ENCODE measurements at places on chromosomes 1 and 21.

DNA sequence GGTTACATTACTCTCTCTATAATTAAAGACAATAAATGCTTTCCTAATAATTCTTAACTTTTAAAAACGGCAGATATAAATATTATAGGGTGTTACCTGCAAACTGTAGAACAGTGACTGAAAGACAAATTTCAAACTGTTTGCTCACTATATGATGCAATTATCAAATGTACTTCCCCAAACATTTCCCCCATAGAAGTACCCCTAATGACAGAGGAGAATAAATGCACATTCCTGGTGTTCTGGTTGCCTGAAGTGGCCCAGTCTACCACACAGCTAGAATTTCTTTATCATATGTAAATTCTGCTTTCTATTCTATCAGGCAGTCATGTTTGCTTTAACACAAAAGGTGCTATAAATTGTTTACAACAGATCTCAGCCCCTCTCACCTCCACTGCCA, 70.4 kb downstream of the VAV3 start:
- no peak for DNase-seq

DNA sequence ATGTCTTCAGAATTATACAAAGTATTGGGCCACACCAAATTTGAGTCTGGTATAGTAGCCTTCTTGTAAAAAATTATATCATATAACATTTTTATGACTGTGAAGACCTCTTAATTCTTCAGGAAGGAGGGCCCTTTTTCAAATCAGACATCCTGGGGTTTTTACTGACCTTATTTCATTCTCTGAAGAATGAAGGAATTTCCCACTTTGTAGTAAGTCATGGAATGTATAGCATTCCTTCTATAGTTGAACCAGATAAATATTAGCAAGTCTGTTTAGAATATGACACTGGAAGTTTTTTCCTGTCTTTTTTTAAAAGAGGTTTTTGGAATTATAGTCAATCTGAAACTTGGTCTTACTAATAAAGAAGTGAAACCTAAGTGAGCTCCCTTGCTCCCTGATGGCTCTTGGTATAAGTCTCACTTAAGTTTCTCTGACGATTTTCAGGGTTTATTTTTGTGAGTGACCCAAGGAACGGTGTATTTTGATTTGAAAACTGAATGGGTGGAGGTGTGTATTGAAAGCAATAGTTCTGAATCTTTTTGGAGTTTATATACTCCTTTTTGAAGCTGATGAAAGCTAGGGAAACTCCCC, 23.7 kb downstream of the SNX27 start:
- DNase-seq: no peak

- DNase-seq: no peak
These were observed 33.2 kb downstream of the RGS13 start for GRCh38 chr1:192669174-192669573.

DNA sequence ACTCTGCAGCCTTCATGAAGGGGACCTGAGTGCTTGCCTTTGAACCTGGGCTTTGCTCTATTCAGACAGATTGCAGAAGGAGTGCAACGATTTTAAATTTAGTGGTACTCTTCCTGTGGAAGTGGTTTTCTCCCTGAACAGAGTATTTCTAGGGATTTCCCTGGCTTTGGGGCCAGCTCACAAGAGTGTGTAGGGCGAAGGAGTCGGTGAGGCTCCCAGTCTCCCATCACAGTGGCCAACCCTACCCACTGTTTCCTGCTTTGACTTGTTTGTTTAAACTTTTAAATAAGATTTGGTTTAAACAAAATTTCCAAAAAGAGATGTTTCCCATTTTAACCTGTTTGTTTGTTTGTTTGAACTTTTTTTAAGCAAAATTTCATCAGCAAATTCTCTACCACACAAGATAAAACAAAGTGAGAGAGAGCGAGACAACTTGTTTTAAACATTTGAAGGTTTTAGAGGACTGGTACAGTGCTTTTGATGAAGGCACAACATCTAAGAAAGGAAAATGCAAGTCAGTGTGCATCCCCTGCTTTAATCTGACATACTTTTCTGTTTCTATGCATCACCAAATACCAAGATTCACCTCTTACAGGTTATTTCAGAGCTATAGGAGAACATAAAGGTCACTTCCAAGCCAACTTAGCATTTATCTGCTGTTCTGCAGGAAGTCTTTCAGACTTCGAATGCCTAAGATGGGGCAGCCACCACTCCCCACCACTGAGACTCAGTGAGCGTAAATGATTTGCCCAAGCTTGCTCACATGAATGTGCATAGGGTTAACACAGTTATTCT, 6.6 kb downstream of the SELP start:
- no peak for DNase-seq

GRCh38 chr1:7932524-7933138, 8.0 kb downstream of the TNFRSF9 start:
- DNase-seq: no peak

DNA sequence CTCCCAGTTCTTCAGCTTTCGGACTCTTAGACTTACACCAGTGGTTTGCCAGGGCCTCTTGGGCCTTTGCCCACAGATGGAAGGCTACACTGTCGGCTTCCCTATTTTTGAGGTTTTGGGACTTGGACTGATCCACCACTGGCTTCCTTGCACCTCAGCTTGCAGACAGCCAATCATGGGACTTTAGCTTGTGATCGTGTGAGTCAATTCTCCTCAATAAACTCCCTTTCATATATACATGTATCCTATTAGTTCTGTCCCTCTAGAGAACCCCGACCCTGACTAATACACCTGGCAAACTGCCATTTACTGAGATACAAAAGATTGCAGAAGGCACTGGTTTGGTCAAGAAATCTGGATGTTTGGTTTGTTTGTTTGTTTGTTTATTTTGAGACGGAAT, 6.4 kb upstream of the RAB4A start:
- DNase-seq: no peak

DNA sequence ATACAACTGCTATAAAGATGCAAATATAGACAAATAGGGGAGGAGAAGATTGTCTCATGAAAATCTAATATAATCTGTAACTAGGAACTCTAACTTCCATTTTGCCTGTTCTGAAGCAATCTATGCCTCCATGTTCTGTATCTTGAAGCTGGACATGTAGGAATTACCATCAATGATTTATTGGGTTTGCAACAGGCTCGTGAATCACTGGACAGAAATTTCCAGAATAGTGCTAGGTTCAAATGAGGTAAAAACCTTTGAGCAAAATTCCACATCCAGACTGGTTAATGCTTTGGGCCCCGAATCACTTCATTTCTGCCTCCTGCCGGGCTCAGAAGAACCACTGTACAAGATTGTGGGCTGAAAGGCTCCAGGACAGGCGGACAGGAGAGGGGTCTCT, 110.7 kb upstream of the CTTNBP2NL start:
- no peak for DNase-seq

DNA sequence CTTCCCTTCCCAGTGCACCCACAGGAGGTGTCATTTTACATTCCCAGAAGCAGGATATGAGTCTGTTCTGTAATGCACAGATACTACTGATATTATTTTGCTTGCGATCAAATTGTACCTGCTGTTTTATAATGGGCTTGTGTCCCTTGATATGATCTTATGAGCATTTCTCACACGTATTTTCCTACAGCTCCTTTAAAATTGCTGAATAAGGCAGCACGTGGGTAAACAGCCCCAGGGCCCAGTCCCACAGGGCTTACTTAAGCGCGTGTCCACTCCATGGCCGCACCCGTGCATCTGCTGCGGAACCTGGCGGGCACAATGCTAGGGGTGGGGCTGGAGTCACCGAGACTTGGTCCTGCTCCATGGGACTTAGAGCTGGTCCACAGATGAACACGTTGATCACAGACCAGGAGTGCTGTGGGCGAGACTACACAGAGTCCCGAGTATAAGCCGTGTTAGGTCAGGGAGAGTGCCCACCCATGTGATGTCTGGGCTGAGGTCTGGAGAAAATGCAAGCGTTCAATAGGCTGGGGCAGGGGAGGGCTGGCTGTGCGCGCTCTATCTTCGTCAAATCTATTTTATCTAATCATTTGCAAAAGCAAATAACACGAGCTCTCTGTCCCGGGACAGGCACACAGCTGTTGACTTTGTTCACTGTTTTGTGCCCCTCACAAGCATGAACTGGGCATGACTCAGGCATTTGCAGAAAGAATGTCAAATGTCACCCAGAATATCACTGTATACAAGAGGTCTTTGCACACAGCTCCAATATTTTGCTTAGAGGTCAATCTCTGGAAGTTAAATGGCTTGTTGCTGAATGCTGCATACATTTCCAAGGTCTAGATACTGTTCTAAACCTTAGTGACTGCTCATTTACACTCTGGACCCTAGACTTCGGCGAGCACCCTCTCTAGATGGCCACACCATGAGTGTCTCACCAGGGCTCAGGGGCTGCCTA, 119.3 kb downstream of the CRYAA start:
- no peak for DNase-seq

GRCh38 chr1:165060285-165060793, 296.2 kb downstream of the LMX1A start:
- no peak for DNase-seq

DNA sequence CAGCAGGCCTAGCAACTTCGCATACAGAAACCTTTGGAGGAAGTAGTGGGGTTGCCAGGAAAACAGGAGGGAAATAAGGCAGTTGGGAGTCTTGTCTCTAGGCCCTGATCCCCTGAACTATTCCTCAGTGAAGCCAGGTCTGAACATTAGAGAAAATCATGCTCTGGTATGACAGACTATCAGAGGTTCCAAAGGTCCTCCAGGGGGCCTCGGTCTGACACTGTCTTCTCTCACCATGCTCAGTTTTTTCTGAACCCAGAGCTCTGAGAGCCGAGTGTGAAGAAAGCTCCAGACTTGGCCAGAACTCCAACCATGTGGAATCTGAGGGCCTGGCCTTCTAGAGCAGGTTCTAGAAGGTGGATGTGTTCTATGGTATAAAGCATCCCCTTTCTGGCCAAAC, 4.0 kb downstream of the TOMM40L start:
- no peak for DNase-seq

DNA sequence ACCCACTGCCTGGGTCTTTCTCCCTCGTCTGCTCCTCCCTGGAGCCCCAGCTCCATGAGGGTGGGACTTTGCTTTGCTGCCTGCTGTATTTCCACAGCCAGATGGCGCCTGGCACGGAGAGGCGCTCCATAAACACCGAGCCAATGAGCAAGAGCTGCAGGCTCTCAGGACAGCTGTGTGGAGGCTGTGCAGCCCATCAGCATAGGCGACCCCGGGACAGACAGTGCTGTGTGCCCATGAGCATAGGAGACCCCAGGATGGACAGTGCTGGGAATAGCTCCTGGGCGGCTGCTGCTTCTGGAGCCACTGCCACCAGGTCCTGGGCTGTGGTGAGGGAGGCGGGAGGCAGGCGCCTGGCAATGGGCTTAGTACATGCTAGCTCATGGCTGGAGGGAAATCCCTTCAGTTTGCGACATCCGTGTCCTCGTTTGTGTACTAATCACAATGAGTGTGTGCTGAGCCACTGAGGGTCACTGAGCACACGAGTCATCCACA, 29.2 kb downstream of the CEP104 start:
- peak; percentile 75 for DNase-seq

DNA sequence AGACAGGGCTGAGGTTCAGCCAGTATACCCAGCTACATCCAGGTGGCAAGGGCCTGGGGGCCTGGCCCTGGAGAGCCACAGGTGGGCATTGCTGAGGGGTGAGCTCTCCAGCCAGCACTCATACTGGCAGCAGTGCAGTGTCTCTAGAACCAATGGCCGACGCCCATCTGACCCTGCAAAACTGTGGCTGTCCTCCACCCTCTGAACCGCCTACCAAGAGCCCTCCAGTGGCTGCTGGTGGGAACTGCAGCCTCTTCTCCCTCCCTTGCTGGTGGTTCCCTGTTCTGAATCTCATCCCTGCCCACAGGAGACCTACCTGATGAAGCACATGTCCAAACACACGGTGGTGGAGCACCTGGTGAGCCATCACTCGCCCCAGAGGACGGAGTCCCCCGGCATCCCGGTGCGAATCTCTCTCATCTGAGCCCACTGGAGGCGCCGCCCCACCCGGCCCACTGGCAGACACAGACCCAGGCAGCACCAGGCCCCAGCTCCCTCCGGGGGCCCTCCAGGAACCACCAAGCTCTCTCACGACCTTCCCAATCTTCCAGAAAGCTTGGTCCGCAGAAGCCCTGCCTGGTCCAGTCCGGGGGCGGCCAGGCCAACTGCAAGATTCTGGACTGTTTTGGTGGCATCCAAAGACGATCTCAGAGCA, 22.1 kb downstream of the A3GALT2 start:
- peak; percentile 19 for DNase-seq

DNA sequence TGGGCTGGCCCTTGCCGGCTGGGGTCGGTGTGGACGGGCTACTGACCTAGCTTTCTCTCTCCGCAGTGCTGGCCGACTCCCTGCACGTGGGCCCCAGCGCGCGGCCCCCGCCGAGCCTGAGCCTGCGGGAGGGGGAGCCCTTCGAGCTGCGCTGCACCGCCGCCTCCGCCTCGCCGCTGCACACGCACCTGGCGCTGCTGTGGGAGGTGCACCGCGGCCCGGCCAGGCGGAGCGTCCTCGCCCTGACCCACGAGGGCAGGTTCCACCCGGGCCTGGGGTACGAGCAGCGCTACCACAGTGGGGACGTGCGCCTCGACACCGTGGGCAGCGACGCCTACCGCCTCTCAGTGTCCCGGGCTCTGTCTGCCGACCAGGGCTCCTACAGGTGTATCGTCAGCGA, 34.9 kb downstream of the PTGFRN start:
- DNase-seq: no peak

DNA sequence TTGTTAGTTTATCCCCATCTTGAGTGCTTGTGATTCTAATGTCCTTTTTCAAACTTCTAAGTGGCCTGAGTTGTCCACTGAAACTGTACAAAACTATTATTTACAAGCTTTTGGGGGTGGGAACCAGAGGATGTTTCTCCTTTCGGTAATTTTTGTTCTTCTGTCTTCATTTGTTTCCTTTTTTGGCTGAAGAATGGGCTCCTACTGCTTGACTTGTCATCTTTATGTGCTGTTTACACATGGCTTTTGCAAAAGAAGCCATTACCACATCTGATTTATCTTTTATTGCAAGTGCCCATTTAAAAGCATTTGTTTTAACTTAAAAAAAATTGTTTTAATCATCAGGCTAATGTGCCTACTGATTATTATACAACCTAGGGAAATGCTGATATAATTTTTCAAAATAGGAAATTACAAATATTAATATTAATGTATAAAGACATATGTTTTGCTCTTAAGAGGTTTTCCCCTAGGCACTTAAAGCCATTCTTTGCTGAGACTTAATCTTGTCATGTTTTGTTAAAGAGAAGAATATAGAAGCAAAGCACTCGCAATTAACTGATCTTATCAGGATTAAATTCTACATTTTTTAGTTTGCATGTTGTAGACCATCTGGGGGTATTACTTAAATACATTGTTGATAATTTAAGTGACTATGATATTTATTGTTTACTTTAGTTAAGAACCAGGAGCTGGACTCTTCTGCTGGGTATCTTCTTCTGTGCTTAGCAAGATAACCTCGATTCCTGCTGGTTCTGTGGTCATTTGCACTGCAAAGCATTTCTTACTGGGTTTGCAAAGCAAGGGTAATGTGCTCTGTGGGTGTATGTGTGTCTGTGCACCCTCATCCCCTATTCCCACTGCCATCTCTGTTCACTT, 40.1 kb downstream of the TMEM200B start:
- DNase-seq: no peak

All from globus pallidus (tissue), 1 donor.